IPS DF 6.9 (cell line): ENCODE measurements at places on chromosomes 11 and 22.

- H3K4me3 ChIP-seq = no peak overlapping the region
- no peaks in the 10 kb centered on the region for H3K27me3 ChIP-seq
- no peaks in the 10 kb centered on the region for H3K36me3 ChIP-seq
- H3K4me1 ChIP-seq = peaks cover 4% of the 10 kb centered on the region
- H3K27ac ChIP-seq = no peak overlapping the region
These were observed 28.8 kb upstream of the MOB2 start for GRCh38 chr11:1515082-1516060.

- H3K4me1 ChIP-seq = peaks cover 3% of the 10 kb centered on the region; the same call in 1 of the 2 replicates
- no peaks in the 10 kb centered on the region; the same call in 1 of the 2 replicates for H3K27me3 ChIP-seq
- no peak for DNase-seq
- H3K4me3 ChIP-seq = no peak overlapping the region
- no peaks in the 10 kb centered on the region for H3K36me3 ChIP-seq
- no peak overlapping the region for H3K27ac ChIP-seq
These were observed 54.6 kb downstream of the IGLL1 start for GRCh38 chr22:23525510-23525909.

- no peak overlapping the region for H3K27ac ChIP-seq
- no peaks in the 10 kb centered on the region for H3K36me3 ChIP-seq
- H3K4me1 ChIP-seq = no peaks in the 10 kb centered on the region; the same call in 1 of the 2 replicates
- H3K4me3 ChIP-seq = no peak overlapping the region
These were observed 30.7 kb upstream of the LMO1 start for GRCh38 chr11:8294251-8294935.

GRCh38 chr11:35496416-35496815 is 29.0 kb downstream of the PAMR1 start:
- no peaks in the 10 kb centered on the region for H3K36me3 ChIP-seq
- no peaks in the 10 kb centered on the region for H3K27me3 ChIP-seq
- no peak overlapping the region for H3K27ac ChIP-seq
- DNase-seq = no peak

- H3K36me3 ChIP-seq = no peaks in the 10 kb centered on the region
- no peaks in the 10 kb centered on the region for H3K4me1 ChIP-seq
- no peak for DNase-seq
- H3K27ac ChIP-seq = no peak overlapping the region
These were observed 49.7 kb downstream of the GGTLC2 start for GRCh38 chr22:22694106-22694505.

DNA sequence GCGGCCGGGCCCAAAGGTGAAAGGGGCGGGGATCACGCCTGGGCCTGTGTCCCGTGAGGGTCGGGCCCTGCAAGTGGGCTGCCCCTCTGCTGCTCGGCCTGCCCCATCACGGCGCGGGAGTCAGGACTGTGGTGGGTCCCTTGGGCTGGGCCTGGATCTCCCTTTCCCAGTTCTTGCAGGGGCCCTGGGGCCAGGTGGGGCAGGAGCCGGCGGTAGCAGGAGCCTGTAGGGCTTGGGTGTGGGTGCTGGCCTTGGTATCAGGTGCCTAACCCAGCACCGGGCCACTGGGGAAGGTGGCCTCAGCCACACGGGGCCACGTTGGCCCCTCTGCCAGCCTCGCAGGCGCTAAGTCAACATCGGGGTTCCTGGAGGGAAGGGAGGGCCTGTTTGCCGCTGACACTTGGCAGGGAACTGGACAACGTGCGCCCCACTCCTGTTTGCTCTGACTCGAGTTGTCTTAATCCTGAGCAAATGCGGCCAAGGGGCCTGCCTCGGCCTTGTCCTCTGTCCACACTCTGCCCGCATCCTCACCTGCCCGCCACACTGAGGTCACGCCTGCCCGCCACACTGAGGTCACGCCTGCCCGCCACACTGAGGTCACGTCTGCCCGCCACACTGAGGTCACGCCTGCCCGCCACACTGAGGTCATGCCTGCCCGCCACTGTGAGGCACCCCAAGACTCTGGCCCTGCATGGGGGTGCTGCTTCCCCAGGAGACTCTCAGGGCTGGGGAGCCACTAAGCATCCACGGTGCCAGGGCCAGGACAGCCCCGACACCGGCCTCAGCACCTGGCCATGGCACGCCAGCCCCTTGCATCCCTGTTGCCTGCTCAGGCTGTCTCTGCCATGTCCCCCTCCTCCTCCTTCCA is 14.2 kb upstream of the MUC5B start:
- H3K4me3 ChIP-seq = no peak overlapping the region
- no peaks in the 10 kb centered on the region; the same call in 1 of the 2 replicates for H3K4me1 ChIP-seq
- H3K27me3 ChIP-seq = no peaks in the 10 kb centered on the region
- H3K27ac ChIP-seq = no peak overlapping the region
- no peak for DNase-seq

GRCh38 chr11:85044911-85045310 is 582.2 kb downstream of the DLG2 start:
- no peak overlapping the region for H3K4me3 ChIP-seq
- DNase-seq = no peak
- H3K27ac ChIP-seq = no peak overlapping the region
- H3K4me1 ChIP-seq = no peaks in the 10 kb centered on the region
- H3K27me3 ChIP-seq = no peaks in the 10 kb centered on the region

GRCh38 chr11:86176165-86176884 is 68.2 kb upstream of the EED start:
- H3K27me3 ChIP-seq = no peaks in the 10 kb centered on the region
- no peak overlapping the region for H3K4me3 ChIP-seq
- DNase-seq = no peak
- no peaks in the 10 kb centered on the region for H3K36me3 ChIP-seq
- no peak overlapping the region for H3K27ac ChIP-seq

GRCh38 chr11:107769189-107769588 is 57.3 kb upstream of the SLN start:
- DNase-seq = no peak
- no peaks in the 10 kb centered on the region for H3K27me3 ChIP-seq
- no peaks in the 10 kb centered on the region for H3K36me3 ChIP-seq
- H3K4me3 ChIP-seq = no peak overlapping the region
- no peaks in the 10 kb centered on the region; the same call in 1 of the 2 replicates for H3K4me1 ChIP-seq
- no peak overlapping the region for H3K27ac ChIP-seq

DNA sequence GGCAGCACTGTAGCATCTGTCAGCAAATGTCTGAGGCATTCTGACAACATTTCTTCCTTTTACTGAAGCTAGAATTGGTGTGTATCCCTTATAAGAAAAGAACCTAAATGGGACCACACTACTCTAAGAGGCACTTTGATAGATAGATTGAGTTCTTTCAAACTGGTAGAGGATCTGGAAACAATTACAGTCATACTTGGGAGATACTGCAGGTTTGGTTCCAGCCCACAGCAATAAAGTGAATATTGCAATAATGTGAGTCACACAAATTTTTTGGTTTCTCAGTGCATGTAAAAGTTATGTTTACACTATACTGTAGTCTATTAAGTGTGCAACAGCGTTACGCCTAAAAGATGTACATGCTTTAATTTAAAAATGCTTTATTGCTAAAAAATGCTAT is 96.9 kb downstream of the SBF2 start:
- no peak for DNase-seq
- H3K4me1 ChIP-seq = no peaks in the 10 kb centered on the region
- H3K27me3 ChIP-seq = no peaks in the 10 kb centered on the region
- H3K27ac ChIP-seq = no peak overlapping the region

DNA sequence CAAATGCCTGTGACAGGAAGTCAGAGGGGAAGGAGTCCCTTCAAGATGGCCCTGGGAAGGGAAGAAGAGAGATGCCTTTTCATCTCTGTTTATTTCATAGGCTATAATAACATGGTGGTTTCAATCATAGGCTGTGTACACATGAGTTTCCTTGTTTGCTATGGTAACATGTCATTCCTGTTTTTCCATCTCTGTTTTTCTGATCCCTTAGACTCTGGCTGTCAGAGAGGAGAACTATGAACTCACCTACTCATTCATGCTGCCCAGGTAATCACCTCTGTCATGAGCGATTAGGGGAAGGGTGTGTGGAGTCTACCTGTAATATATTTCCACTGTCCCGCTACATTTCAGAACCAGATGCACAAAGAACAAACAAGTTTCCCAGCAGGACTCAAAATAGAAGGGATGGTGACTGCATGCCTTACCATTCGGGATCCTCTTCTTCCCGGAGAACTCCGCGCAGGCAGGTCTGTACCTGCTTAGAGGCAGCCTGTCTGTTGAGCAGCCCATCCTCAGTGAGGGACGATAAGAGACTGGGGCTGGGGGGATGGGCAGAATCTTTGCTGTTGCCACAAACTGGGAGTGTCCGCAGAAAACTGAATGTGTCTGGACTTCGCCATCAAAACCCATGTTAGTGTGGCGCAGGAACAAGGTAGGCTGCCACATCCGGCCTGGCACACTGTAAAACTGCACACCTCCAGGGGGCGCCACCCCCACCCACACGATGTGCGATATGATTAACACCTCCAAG is 7.1 kb upstream of the PEX26 start:
- no peaks in the 10 kb centered on the region for H3K36me3 ChIP-seq
- no peak overlapping the region for H3K27ac ChIP-seq
- H3K4me3 ChIP-seq = no peak overlapping the region

GRCh38 chr11:92087725-92088537 is 136.7 kb upstream of the FAT3 start:
- H3K4me3 ChIP-seq = no peak overlapping the region
- no peak for DNase-seq
- H3K27ac ChIP-seq = no peak overlapping the region

- H3K27me3 ChIP-seq = no peaks in the 10 kb centered on the region
- H3K4me1 ChIP-seq = no peaks in the 10 kb centered on the region
- H3K36me3 ChIP-seq = no peaks in the 10 kb centered on the region
These were observed 46.4 kb downstream of the PAX6 start for GRCh38 chr11:31764766-31765165.

- H3K36me3 ChIP-seq = peaks cover 13% of the 10 kb centered on the region
- peaks cover 1% of the 10 kb centered on the region; the same call in 1 of the 2 replicates for H3K4me1 ChIP-seq
- DNase-seq = no peak
These were observed 21.5 kb downstream of the C22orf23 start for GRCh38 chr22:37931893-37932389.

DNA sequence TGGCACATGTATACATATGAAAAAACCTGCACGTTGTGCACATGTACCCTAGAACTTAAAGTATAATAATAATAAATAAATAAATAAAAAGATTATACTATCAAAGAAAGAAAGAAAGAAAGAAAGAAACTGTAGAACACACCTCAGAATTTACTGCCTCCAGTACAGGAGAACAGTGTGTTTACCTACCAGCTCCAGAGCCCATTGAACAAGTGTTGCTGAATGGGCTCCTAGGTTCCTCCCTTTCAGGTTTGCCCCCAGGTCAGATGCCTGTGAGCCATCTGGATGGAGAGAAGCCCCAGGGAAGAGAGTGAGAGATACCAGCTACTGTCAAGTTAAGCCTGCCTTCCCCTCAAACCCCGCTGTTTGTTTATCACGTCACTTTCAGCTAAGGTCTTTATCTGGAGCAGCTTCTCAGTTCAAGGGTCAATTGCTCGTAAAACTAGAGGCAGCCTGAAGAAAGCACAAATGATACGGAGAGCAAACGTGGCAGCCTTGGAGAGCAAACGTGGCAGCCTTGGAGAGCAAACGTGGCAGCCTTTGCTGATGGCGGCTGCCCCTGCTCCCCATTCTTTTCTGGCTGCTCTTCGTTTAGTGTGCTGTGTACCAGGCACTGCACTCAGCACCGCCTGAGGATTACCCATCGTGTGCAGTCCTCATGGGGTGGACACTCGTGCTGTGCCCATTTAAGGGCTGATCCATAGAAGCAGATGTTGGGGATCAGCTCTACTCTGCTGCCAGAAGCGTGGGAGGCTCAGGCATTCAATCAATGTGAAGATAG is 111.7 kb downstream of the ADAMTS15 start:
- H3K27me3 ChIP-seq = no peaks in the 10 kb centered on the region
- H3K4me1 ChIP-seq = no peaks in the 10 kb centered on the region
- no peak for DNase-seq
- H3K4me3 ChIP-seq = no peak overlapping the region
- H3K36me3 ChIP-seq = no peaks in the 10 kb centered on the region

DNA sequence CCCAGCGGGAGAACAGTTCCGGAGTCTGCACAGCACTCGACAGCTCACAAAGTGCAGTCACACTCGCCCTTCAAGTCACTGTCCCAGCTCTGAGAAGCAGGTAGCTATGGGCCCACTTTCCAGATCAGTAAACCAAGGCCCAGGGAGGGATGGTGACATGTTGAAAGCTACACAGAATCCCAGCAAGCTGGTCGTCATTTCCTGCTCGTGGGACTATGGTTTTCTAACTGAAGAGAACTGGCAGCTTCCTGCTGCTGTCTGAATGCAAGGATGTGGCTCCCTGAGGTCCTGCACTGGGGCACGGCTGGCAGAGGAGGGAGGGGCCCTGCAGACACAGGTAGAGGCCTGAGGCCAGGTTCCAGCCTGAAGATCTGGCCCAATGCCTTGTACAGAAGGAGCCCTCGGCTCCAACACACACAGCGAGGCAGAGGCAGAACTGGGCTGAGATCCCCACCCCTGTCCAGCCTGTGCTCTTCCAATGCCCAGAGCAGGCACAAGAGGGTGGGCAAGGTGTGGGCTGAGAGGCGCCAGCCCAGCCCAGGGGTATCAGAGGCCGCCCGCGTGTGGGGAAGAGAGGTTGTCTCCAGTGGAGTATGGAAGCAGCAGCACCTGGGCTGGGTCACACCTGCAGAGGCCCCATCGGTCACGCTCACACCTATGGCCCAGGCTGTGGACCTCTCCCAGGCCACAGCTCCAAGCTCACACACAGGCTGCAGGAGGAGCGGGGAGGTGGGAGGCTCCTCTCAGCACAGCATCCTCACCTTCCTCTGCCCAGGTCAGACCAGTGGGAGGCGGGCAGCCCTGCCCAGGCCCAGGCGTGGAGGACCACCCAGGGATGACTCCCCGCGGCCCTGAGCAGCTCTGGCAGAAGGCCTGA is 119.2 kb downstream of the PHF21B start:
- H3K27me3 ChIP-seq = no peaks in the 10 kb centered on the region
- no peak for DNase-seq

DNA sequence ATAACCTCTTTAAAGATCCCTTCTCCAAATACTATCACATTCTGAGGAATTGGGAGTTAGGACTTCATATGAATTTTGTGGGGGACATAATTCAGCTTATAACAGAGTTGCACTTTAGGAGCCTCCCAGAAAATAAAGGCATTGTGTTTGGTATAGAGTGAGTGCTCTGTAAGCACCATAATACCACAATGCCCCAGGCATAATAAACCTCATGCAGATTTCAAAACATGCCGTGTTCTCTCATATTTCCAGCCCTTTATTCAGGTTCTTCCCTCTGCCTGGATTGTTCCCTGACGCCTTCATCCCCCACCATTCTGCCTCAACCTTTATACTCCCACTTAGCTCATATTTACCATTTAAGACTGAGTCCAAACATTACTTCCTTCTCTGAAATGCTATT is 398.8 kb upstream of the FAT3 start:
- no peak overlapping the region for H3K4me3 ChIP-seq
- no peak for DNase-seq
- no peaks in the 10 kb centered on the region for H3K4me1 ChIP-seq
- H3K27me3 ChIP-seq = no peaks in the 10 kb centered on the region

GRCh38 chr11:65540290-65541092 is 15.6 kb downstream of the SCYL1 start:
- peaks cover 2% of the 10 kb centered on the region; the same call in 1 of the 2 replicates for H3K4me1 ChIP-seq
- no peak for DNase-seq
- H3K27me3 ChIP-seq = no peaks in the 10 kb centered on the region; the same call in 1 of the 2 replicates
- no peak overlapping the region for H3K27ac ChIP-seq
- peaks cover under 1% of the 10 kb centered on the region for H3K36me3 ChIP-seq
